ENCODE measurements at places on chromosomes 16 and 17. TPM values are rescaled to one million over a fixed set of nuclear protein-coding genes. Genes with fewer than 3 reads are reported as not detected.

Gene TNFRSF13B
- not detected for polyA plus RNA-seq

Gene ZMYND15
- 0.05 TPM for polyA plus RNA-seq

Gene OTOP2
- not detected for polyA plus RNA-seq

Gene KCNJ12
- 0.69 TPM for polyA plus RNA-seq

Gene MIEN1
- polyA plus RNA-seq, result 66.2 TPM

Gene PERCC1
- not detected for polyA plus RNA-seq

Gene TBX2
- 40.5 TPM for polyA plus RNA-seq

Gene TBC1D3G
- not detected for polyA plus RNA-seq

Gene OSBPL7
- 2.1 TPM for polyA plus RNA-seq

Gene DPEP2NB
- not detected for polyA plus RNA-seq

Gene SNTB2
- polyA plus RNA-seq, result 51.8 TPM

Gene PDIA2
- polyA plus RNA-seq, result 0.06 TPM

Gene TSPAN10
- polyA plus RNA-seq, result 0.94 TPM

Gene KRT28
- not detected for polyA plus RNA-seq

Gene CDH5
- 0.07 TPM for polyA plus RNA-seq

Gene CHD3
- polyA plus RNA-seq, result 23.8 TPM

Gene NOTUM
- polyA plus RNA-seq, result 0.02 TPM

Gene GGT6
- polyA plus RNA-seq, result not detected

Gene MRPS7
- 62.8 TPM for polyA plus RNA-seq

Gene CSH2
- polyA plus RNA-seq, result not detected

Gene TEDC2
- polyA plus RNA-seq, result 1.2 TPM

Gene TP53TG3F
- polyA plus RNA-seq, result not detected

Gene GCGR
- polyA plus RNA-seq, result not detected

Gene UMOD
- not detected for polyA plus RNA-seq

Gene AP1G1
- polyA plus RNA-seq, result 106 TPM

Gene KRTAP16-1
- not detected for polyA plus RNA-seq

Gene C17orf107
- 0.67 TPM for polyA plus RNA-seq

Gene KRTAP3-2
- polyA plus RNA-seq, result not detected

Gene GPR179
- polyA plus RNA-seq, result not detected

Gene MYH1
- polyA plus RNA-seq, result not detected

Gene SALL1
- 0.10 TPM for polyA plus RNA-seq

Gene KRTAP1-5
- 6.3 TPM for polyA plus RNA-seq

Gene HOXB2
- polyA plus RNA-seq, result 15.9 TPM

Gene FCSK
- 4.9 TPM for polyA plus RNA-seq

Gene CALB2
- 0.58 TPM for polyA plus RNA-seq

Gene MAP3K3
- 13.8 TPM for polyA plus RNA-seq

Gene CHST5
- polyA plus RNA-seq, result 0.02 TPM

Gene RASD1
- 0.32 TPM for polyA plus RNA-seq

Gene LGALS9B
- polyA plus RNA-seq, result not detected

Gene SDR42E2
- polyA plus RNA-seq, result not detected

Gene ZP2
- polyA plus RNA-seq, result not detected

Gene KRTAP4-5
- polyA plus RNA-seq, result not detected

Gene BCL6B
- polyA plus RNA-seq, result 0.07 TPM

Gene TMEM208
- polyA plus RNA-seq, result 53.5 TPM

Gene TPPP3
- polyA plus RNA-seq, result 2.9 TPM

Gene EMP2
- polyA plus RNA-seq, result 36.2 TPM

Gene NCBP3
- polyA plus RNA-seq, result 20.4 TPM

Gene MARCHF10
- 0.14 TPM for polyA plus RNA-seq

Gene CA5A
- not detected for polyA plus RNA-seq

Gene UBE2O
- polyA plus RNA-seq, result 11.5 TPM

Gene GPR142
- not detected for polyA plus RNA-seq

Gene SGF29
- polyA plus RNA-seq, result 2.5 TPM

Gene TMEM114
- not detected for polyA plus RNA-seq
